Breast epithelium (tissue), 4 donors: ENCODE measurements at places on chromosomes 2 and 18.

DNA sequence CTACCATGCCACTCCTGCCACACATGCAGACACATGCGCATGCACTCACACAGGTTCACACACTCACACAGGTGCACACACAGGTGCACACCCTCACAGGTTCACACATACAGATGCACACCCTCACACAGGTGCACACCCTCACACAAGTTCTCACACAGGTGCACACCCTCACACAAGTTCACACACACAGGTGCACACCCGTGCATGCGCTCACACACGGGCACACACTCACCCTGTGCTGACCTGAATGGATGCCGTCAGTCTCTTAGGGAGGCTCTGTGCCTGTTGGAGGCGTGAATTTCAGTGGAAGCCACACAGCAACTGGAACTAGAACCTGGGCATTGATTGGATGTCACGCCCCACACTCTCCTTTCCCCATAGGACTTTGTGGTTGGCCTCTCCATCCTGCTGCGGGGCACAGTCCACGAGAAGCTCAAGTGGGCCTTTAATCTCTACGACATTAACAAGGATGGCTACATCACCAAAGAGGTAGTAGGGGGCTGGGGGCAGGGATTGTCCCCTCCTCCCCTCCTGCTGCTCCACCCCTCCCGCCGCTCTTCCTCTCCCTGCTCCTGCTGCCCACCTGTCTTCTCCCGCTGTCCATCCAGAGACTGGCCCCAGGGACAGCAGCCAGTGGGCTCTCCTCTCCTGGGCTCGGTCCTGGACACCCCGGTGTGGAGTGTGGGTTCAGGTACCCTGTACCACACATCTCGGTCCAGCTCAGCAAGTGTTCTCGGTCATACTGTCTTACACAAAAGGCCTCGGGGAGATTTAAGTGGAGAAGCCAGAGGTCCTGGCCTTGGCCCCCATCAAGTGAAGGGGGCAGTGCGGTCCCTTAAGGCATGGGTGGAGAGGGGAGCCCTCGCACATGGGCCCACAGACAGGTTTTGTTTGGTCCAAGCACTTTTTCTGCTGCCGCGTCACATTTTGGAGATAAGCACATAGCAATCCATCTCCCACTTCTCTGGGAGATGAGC is 21.0 kb upstream of the FAHD2A start:
- no peak for DNase-seq

GRCh38 chr2:104344985-104345384 is 508.9 kb upstream of the POU3F3 start:
- no peak for DNase-seq

DNA sequence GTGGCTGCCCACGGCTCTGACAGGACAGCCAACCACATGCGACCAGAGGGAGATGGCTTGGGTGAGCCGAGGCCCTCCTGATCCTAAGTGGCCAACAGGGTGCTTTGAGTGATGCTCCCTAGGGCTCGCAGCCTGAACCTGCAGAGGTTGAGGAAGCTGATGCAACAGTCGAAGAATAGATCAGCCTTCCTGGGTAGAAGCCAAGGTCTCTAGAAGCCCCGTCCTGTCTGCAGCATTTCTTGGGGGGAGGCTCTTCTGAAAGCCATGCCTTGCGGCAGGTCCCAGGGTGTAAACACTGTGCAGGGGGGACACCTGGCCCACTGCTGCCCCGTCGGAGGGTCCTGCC is 136.4 kb downstream of the HDAC4 start:
- DNase-seq = peak; percentile 39

GRCh38 chr2:38380397-38381130 is 3.5 kb upstream of the ATL2 start:
- no peak for DNase-seq

GRCh38 chr2:160239436-160239835 is 39.4 kb upstream of the ITGB6 start:
- DNase-seq = no peak

DNA sequence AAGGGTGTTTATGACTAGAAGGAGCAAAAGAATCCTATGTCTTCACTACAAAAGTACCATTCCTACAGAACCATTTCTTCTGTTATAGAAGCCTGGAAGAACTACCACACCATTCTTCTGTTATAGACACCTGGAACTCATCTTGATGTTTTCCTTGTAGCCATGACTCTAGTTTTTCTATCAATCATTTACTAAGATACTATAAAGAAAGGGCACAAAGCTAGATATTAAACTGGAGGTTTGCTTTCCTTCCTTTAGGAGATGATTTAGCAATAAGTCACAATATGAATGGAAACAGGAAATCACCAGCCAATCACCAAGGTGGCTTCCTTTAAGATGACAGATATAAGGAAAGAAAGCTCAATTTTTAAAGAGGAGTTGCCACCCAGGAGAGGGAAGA is 100.3 kb upstream of the NEUROD1 start:
- no peak for DNase-seq

DNA sequence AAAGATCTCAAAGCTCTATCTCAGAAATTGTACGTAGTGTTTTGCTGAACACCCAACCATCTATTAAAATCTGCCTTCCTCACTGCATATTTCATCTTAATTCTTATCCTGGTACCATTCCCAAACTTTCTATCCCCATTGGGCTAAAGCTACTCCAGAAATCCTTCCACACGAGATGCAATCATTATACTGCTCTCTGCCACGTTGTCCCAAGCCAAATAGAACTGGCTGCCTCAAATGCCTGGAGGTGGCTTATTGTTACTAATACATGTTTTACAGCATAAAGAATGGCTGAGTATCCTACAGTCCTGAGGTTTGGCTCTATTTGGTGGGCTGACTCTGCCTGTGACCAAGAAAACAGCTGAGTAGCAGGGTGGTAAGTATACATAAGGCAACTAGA is 306.0 kb upstream of the ACVR2A start:
- DNase-seq = no peak

DNA sequence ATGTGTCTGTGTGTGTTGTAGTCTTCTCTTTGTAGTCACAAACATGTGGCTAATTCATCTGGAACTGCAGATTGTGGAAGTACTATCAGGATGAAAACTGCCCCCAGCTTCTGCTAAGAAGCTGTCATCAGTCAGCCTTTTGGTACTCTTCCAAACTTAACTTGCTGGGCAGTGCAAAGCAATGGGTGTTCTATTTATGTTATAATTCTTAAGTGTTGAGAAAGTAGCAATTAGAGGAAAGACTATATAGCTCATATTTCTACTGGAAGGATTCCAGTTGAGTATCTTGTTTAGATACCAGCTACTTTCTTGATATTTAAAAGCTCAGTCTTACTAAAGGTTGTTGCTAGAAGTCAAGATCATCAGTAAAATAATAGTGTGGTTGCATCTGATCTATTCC is 52.1 kb downstream of the SLC38A11 start:
- DNase-seq = no peak
